T-cell (primary cell): ENCODE measurements at places on chromosomes 3 and 15.

DNA sequence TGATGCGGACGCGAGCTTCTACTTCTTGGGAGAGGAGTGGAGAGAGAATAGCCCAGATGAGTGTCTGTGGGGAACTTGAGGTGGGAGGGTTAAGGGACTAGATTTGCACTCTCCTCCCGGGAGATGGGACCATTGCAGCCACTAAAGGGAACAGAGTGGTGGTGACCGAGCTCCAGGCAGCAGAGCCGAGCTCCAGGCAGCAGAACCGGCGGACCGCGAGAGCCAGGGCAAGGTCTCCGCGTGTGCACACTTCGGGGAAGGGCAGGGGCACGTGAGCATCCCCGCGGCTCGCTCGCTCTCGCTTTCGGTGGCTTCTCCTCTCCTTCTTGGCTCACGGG lies 1.1 kb downstream of the IGDCC3 start:
- peak; percentile 20 for DNase-seq

DNA sequence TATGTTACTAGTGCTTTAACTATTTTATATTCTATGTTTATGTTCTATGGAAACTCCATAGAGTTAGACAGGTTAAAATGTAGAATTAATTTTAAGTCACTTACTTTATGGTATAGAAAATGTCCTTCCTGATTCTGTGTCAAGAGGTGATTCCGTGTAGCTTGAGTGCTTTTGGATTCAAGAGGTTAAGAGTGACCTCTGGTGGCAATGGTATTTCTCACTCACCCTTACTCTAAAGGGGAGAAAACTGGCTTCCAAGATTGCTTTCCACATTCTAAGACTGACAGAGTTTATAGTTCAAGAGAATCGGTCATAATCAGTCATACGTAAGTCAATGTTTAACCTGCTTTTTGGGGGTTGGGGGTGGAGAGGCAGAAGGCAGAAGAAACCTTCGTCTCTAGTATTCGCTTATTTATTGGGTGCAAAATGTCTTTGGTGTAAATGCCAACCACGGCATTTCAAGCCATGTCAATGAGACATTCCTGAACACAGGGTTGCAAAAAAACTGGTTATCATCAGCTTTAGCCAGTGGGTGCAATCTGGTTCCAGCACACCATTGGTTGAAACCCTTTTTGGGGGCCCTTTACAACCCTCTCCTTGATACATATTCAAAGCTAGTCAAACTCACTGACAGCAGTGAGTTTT lies 92.0 kb upstream of the VGLL3 start:
- no peak for DNase-seq

DNA sequence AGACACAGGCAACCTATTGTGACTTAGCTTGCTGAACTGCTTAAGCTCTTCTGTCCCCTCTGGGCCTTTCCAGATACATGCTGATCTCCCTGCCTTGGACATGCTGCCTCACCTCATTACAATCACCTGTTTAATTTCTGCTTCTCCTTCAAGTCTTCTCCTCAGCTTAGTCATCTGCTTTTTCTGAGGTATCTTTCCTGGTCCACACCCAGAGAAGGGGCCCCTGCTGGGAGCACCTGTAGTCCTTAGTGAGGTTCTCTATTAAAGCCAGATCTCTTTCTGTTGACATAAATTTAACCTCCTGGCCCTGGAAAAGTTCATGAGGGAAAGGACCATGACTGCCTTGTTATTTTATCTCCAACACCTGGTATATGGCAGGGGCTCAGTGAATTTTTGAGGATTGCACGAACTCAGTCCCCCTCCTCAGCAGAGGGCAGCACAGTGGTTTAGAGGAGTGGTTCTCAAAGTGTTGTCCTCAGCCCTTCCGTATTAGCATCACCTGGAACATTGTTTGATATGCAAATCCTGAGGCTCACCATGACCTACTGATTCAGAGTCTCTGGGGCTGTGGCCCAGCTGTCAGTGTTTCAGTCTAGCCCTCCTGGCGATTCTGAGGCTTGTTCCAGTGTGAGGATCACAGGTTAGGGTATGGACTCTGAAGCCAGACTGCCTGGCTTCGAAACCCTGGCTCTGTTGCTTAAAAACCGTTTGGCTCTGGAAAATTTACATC lies 12.7 kb downstream of the COL6A6 start:
- no peak for DNase-seq

- DNase-seq = no peak
Observed at GRCh38 chr3:113057117-113057516, 66.3 kb downstream of the GTPBP8 start.

GRCh38 chr3:128392818-128393544 lies 73.7 kb downstream of the DNAJB8 start:
- no peak for DNase-seq

- DNase-seq = no peak
Observed at GRCh38 chr15:91854639-91854990, 1.1 kb downstream of the SLCO3A1 start.

DNA sequence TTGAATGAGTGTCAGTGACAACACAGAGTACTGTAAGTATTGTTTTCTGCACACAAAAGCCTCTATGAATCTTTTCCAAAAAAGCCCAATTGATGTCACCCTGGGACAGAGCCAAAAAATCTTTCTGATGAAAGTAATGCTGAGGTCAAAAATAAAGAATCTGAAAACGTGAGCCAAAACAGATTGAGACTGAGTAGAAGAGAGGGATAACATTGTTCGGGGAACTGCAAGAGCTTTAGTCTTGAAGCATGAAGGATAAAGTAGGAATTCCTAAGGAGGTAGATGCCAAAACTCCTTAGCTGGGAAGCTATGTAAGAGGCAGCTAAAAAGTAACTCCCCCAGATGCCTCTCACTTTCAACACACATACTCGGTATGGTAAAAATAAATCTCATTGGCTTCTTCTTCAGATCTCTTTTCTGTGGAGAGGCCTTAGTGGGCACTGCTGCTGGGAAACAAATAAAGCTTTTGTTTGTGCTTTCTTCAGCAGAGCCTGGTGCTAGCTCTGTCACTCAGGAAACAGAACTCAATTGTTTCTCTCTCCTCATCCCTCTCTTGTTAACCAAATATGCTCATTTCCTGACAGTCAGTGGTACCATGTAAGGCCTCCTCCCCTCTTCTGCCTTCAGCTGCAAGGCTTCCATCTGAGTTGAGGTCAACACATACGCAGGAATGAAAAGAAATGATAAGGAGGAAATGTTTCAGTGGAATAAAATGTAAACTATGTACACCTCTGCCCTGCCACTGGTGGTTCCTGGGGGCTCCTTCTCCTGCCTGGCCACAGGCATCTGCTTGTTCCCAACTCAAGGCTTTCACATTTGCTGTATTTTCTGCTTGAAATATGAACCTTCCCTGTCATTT lies 58.1 kb downstream of the CD200 start:
- no peak for DNase-seq

DNA sequence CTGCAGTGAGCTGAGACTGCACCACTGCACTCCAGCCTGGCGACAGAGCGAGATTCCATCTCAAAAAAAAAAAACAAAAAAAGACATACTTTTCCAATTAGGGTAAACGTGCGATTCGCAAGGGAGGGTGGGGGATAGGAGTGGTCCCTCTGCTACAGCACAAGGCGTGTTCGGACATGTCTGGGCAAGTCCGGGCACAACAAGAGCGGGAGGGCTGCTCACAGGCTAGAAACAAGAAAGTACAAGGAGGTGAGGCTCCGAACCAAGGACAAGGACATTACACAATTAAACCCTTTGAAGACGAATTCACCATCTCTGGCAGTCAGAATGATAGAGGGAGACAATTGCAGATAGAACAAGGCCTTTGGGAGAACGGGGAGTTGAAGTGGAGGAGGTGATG lies 32.2 kb upstream of the BCL2A1 start:
- DNase-seq = no peak

DNA sequence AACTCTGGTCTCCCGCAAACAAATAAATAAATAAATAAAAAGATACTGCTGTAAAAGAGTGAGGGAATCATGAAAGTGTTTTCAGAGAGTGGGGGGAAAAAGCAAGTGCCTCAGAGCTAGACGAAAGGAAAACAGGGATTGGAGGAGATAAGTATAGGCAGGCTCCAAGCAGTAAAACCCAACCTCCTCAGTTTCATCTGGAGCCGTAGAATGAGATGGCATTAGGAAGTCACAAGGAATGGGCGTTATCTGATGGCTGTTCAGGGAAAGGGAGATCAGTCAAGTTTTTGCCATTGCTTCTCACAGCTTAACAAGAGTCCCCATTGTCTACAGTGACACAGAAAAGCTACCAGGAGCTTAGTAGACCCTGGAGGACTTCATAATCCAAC lies 451.5 kb upstream of the PPP2R3A start:
- DNase-seq = no peak

DNA sequence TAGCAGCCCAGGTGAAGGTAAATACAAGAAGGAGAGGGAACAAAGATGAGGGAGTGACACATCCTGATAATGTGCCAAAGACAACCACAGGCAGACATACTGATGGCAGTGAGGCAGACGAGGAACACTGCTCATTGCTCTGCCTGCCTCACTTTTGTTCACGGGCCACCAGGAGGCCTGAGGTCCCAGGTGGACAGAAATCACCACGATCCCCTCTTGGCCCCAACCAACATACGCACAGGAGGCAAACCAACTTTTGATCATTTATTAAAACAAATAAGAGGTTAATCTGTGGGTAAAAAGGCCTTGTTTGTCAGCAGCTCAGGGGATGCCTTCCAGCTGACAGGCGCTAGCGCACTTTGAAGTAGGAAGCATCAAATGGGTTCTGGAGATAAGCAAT lies 4.2 kb downstream of the ALG1L2 start:
- no peak for DNase-seq

DNA sequence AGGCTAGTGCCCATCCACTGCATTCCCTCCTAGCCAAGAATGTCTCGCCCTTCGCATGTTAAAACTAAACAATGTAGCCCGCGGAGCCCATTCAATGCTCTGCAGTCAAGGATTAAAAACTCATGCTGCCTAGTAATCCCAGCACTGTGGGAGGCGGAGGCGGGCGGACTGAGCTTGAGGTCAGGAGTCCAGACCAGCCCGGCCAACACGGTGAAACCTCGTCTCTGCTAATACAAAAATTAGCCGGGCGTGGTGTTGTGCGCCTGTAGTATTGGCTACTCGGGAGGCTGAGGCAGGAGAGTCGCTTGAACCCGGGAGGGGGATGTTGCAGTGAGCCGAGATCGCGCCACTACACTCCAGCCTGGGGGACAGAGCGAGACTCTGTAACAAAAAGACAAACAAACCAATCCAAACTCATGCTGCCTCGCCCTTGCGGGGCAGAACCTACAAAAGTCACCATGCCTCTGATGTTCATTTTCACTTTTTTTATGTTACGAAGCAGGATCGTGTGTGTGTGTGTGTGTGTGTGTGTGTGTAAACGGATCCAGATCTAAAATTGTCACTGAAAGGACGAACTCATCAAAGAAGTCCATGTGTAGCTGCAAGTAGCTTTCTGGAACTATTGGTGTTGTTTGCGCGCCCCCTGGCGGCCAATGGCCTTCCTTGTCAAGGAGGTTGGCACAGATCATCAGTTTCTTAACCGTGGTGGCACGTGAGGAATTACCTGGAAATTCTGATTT lies 54.8 kb upstream of the SPESP1 start:
- DNase-seq = peak; percentile 92

DNA sequence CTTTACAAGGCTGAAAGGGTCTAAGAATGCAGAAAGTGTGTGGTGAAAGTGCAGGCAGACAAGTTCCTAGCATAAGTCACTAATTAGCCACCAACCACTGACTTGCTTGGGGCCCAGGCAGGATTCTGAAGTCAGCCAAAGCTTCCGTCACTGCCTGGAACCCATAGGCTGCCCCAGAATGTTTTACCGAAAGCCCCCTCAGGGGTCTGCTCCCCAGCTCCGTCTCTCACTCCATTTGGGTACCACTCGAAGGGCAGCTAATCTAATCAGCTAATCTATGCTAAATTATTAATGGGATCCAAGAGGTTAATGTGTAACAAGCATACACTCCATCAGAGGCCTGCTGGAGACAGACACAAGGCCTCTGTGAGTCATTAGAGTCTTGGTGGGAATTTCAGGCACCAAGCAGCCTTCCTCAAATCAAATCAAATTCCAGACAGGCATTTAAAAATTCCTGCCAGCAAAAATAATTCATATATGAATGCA lies 13.2 kb downstream of the ADAMTS9 start:
- DNase-seq = no peak

DNA sequence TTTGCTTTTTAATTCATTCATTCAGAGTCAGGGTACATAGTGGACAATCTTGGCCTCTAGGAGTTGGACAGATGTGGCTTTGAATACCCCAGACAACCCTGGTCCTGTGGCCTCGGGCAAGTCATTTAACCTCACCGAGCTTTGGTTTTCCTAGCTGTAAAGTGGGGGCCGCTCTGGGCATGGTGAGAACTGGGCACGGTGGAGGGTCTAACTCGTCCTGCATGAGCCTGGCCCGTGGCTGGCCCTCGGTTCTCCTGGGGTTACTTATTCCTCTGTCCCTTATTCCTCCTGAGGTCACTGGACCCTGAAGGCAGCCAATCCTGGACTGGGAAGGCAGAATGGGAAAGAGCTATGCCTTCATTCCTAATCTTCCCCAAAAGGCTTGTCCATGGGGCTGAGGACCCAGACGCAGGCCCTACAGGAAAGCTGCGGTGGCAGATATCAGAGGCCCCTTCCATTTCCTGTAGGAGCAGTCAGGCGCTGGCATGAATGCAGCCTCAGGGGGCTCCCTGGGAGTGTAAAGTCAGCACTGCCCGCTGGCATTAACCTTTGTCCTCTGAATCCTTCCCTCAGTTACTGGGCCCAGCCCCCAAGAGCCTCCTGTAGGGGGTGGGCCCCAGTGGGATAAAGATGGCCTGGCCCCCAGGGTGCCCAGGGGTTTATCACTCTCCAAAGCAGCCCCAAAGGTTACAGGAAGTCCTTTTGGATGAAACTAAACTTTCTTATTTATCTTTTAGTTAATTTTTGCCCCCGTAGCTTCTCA lies 17.9 kb upstream of the SEC13 start:
- no peak for DNase-seq

DNA sequence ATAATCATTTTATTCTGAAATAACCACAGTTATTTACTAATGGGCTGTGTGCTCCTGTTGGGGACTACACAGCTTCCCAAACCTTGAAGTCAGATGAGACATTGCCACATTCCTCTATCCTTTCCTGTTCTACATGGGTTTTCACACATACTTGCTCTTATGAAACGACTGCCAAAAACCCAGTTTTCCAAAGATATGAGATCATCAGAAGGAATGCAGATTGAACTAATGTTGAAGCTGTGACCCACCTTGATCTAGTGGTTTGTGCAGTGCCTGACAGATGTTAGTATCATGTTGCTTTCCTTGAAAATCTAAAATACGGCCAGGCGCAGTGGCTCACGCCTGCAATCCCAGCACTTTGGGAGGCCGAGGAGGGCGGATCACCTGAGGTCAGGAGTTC lies 144.6 kb downstream of the VGLL4 start:
- DNase-seq = no peak
